Activated T-helper 1 cell treated with anti-CD3 and anti-CD28 coated beads, Interleukin-2, amount 50 U/mL, for 16 hours (primary cell): ENCODE measurements at places on chromosomes 2 and 18.
A peak's percentile ranks its signal among the peaks of the same experiment; 100 is the strongest.

DNA sequence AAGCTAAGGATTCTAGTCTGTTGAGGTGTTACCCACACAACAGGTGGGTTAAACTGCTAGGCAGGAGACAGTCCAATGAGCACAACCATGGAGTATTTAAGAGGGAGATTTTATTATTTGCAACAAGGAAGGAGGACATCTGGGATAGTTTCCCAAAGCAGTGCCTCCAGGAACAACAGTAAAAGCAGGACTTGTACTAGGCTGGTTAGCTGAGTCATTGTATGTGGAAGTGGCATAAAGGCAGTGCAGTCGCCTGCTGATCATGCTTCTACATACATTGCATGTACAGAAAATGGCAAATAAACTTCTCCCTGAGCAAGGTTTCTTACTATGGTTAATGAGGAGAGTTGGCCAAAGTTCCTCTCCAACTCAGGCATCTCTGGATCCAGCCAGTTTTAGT lies 46.1 kb upstream of the CYTIP start:
- DNase-seq: no peak

GRCh38 chr18:59272221-59272888 lies 899 bp downstream of the RAX start:
- no peak for DNase-seq

GRCh38 chr2:201781557-201782051 lies 871 bp upstream of the ALS2 start:
- no peak for DNase-seq

- DNase-seq: no peak
Observed at GRCh38 chr2:141940709-141941108, 190.1 kb downstream of the LRP1B start.

- DNase-seq: no peak
Observed at GRCh38 chr2:84889332-84889731, 8.4 kb upstream of the TRABD2A start.

GRCh38 chr2:140998577-140998976 lies 1132.2 kb downstream of the LRP1B start:
- DNase-seq: no peak

DNA sequence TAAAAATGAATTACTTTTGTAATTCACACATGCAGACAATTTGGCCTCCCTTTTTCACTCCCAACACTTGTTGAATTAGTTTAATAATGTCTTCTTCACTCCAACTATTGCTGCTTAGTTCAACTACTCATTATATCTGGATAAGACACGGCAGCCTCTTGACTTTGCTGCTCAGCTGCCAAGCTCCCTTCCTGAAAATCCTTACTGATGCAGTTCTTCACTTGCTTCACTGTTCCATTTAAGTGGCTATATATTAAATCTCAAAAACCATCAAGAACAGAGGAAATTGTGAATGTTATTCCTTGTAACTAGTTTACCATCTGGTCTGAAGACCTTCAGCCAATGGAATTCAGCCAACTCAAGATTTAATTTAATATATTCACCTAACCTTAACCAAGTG lies 127.1 kb downstream of the NCOA1 start:
- no peak for DNase-seq

DNA sequence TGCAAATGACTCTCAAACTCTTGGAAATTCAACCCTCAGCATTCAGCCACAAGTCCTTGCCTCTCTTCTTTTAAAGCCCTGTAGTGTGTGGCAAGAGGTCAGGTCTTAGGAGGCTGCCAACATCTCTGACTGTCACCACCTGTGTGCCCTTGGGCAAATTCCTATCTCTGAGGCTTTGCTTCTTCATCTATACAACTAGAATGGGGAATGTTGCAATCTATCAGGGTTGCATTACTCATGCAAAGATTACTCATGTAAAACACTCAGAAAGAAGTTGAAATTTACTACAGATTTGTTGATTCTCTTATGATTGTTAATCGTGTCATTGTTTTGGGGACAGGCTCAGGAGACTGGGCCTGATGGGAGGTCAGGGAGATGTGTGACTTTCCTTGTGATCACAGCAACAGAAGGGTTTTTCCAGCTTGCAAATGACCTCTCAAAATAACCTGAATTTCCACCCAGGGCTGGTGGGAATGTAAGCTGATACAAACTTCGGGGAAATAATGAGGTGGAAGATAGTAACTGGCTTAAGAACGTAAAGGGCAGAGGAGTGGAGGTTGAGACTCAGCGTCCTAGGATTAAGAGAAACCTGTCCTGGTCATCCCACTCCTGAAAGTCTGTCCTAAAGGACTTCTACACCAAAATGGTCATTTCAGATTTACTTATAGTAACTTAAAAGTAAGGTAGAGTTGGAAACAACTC lies 32.1 kb upstream of the SIGLEC15 start:
- no peak for DNase-seq

DNA sequence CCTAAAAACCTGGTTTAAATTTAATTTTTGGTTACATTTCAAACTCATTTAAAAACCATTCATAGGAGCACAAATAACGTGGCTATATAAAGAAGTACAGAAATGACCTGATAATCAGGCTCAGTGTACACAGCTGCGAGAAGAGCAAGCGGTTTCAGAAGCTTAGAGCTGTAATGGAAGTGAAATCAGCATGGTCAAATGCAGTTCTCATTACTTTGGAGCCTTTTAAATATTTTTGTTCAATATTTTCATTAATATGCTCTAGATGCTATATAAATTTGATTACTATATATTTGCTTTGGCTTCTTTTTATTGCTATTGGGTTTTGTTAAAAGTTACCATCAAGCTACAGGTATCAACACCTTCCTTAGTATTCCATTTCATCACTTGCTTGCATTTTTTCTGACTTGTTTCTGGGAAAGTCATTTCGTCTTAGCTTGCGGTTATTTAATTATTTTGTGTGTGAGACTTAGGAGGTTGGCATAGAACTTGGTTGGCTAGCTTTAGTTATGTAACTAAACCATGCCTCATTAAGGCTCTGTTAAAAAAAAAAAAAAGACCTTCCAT lies 58.7 kb downstream of the AFTPH start:
- no peak for DNase-seq

GRCh38 chr2:159904127-159904958 lies 106.3 kb upstream of the CD302 start:
- peak; percentile 52 for DNase-seq

DNA sequence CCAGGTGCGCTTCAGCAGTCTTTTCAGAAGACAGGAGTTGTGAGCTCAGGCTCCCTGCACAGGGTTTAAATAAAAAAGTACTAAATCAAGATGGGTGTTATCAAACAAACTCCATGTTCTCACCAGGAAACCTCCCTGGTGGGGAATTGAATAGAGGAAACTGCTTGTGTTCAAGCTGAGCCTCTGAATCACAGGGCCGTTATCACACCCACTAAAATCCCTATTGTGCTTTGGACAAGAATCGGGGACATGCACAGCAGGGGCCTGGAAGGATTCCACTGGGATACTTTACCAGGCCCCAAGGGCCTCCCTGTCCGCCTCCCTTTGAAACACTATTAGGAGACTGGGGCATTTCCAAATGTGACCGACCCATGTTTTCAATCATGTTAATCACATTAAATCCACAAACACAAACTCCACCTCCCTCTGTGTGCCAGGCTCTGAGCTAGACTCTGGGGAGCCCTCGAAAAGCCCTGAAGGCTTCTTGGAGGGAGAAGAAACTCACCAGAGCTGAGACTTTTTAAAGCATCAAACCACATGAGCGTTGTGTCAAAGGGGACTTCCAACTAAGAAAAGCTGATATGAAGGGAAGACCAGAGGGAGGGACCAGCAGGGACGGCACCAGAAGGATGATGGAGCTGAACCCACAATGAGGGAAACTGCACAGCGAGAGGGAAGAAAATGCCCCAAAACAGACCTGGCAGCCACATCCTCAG lies 458.7 kb upstream of the ID2 start:
- no peak for DNase-seq

GRCh38 chr2:222904557-222905258 lies 43.9 kb downstream of the ACSL3 start:
- no peak for DNase-seq

- DNase-seq: no peak
Observed at GRCh38 chr2:60958800-60959199, 58.7 kb upstream of the PEX13 start.

DNA sequence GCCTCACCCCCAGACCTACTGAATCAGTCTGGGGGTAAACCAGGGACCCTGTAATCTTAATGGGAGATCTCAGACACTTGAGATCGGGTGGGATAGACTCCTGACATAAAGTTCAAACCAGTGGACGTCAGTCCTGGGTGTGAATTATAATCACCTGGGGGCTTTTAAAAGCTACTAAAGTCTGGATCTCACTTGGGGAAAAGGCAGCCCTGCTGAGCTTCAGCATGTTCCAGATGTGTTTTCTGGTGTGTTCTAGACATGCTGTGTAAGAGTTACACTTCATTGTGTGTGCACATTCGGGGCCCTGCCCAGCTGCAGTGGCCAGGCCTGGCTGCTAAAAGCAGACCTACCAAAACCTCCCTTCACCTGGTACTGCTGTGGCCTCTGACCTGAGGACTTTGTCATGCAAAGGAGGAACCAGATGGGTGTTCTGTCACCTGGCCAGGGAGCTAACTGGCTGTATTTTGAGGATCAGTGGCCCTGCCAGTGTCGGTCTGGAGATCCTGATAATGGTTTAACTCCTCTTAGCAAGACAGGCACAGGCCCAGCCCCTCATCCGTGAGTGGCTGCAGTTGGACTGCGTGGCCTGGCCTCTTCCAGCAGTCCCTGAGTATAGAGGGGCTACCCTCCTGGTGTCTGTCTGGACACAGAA lies 10.6 kb downstream of the RRM2 start:
- DNase-seq: no peak

DNA sequence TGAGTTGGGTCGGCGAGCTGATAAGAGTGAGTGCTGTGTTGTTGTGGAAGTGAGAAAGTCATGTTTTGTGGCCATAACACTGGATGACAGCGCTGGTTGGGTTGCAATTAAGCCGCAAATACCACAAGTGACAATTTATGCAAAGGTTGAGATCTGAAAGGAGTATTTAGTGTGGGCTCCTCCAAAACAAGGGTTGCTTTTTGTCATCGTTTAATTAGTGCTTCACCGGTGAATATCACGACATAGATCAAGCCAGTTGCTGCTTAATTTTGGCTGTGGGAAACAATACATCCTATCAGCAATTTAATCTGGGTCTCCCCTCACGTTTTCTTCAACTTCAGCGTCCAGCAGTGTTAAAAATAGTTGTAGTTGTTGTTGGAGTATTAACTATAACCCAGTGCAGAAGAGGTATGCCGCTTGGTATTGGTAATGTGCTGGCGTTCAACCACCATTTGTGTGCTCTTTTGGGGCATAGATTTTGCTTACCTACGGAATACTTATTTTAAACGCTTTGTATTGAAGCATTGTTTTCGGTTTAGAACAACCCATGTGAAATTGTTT lies 662 bp downstream of the ACVR2A start:
- no peak for DNase-seq

DNA sequence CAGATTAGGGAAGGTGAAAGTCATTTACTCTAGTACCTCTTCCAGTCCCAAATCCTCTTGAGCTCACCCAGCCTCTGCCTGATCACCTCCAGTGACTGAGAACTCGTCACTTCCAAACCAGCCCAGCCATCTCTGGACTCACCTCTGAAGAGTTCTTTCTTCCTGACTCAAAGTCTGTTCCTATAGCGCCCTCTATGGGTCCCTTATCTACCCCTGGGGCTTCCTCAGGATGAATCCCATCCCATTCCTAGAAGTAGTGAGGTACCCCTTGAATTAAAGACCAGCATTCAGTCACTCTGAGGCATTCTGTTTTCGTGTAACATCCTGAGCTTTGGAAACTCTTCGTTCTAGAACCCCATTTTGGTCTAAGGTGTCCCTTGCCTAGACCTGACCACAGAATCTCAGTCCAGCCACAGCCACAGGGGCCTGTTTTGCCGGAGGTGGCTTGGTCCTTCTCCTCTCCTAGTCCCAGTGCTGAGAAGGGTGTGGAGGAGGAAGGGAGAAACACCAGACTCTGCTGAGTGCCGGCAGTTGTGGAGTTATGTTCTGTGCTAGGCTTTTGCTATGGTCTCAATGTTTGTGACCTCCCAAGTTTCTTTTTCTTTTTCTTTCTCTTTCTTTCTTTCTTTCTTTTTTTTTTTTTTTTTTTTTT lies 32.7 kb downstream of the SIX3 start:
- no peak for DNase-seq

DNA sequence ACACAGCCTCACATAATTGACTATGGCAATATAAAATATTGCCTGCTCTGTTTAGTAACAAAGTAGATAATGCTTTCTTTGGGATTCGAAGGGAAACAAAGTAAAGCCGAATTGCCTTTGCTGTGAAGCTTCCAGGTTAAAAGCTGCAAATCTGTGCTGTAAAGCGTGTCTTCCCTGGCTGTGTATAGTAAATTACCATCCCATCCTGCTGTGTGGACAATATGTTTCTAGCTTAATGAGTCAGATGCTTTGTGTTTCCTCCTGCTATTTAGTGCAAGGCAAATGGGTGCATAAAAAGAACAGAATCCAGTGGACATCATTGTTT lies 265.1 kb downstream of the SOCS6 start:
- no peak for DNase-seq

DNA sequence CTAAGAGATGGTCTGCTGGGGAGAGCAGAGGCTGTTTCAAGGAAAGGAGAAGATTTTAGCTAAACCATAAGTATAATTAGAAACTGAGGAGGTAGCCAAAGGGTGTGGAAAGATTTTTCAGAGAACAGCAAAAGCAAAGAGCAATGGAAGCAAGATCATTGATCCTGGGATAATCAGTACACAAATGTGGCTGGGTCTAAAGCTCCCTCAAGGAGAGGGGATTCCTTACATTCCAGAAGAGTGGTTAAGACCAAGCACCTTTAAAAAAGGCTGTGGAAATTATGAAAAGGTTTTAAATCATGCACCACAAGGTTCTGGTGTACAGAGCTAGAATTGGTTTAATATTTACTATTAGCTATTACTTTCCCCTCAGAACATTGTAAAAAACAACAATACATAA lies 246.0 kb upstream of the UBE2E3 start:
- DNase-seq: no peak

DNA sequence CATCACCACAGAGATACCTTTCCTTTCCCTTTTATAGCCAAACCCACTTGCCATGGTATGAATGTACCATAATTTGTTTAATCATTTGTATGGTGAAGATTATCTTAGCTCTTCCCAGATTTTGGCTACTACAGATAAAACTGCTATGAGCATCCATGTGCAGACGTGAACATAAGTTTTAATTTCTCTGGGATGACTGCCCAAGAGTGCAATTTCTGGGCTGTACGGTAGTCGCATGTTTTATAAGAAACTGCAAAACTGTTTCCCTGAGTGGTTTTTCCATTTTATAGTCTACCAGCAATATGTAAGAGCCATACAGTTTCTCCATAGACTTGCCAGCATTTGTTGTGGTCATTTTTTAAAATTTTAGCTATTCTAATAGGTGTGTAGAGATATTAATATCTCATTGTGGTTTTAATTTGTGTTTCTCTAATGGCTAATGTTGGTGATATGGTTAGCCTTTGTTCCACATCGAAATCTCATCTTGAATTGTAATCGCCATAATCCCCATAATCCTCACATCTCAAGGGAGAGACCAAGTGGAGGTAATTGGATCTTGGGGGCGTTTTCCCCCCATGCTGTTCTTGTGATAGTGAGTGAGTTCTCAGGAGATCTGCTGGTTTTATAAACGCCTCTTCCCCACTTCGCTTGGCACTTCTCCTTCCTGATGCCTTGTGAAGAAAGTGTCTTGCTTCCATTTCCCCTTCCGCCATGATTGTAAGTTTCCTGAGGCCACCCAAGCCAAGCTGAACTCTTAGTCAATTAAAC lies 628.5 kb upstream of the KLHL29 start:
- no peak for DNase-seq
